Calu3 (cell line): ENCODE measurements at places on chromosomes 2 and 18.

DNA sequence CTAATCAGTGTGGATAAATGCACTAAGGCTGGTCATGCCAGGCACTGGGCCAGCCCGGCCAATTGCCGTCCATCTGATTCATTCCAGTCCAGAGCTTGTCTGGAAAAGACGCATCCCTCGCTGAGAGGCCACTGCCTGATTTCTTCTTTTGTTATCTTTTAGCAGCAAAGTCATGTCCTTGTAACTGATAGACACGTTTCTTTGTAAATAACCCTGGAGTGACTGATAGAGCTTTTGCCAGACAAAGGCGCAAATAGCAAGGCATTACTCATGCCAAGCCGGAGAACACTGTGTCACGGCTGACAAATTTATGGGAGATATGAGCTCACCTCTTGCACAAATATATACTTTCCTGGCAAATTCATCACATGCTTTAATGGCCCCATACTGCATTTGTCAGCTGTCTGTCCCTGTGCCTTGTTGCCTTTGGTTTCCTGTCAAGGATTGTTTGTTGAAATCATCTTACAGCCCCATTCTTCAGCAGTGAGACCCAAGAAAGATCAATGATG, 164.4 kb downstream of the ETAA1 start:
- DNase-seq, result peak; percentile 61

GRCh38 chr2:107001964-107002696, 116.2 kb upstream of the ST6GAL2 start:
- DNase-seq, result no peak

DNA sequence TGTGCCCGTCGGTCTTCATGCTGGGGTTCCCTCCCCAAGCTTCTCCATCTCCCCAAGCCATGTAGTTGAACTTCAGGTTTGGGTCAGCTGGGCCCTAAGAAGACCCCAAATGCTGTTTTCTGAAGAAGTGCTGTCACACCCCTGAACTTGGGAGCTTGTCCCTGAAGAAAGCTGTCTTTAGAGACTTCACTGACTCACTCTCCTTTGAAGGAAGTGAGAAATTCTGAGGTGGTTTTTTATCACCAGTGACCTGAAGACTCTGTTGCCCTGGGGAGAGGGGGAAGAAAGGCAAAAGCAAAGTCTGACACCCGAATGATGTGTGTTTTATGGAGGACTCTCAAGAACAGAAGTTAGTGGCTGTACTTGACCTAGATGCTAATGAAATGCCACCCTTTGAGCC, 83.6 kb upstream of the BCL2L11 start:
- no peak for DNase-seq

DNA sequence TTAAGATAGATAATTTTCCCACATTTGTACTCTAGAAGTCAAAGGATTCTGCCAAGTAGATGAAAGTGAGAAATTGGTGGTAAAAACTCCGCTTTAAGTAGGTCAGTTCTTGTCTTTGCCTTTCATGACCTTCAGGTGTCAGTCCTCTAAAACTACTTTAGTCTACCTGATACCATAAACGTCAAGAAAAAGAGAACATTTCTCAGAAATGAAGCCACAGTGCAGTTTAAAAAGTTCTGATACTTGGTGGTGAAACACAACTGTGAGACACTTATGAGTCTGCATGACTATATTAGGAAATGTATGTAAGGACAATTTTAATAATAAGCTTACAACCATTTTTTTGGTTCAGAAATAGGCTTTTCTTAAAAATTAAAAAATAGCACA, 583.3 kb downstream of the SATB2 start:
- DNase-seq, result no peak

DNA sequence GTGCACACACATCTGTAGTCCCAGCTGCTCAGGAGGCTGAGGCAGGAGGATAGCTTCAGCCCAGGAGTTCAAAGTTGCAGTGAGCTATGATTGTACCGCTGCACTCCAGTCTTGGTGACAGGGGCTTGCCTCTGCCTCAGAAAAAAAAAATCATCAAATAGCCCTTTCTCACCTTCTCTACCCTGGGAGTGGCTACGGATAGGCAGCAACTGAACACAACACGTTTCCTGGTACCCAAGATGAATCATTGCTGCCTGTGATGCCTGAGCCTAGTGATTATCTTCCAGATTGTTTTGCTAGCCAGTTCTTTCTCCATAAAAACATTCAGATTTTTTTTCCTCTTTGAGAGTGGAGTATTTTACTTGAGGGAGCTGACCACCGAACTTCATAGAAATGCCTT, 13.5 kb downstream of the INPP4A start:
- DNase-seq, result no peak

DNA sequence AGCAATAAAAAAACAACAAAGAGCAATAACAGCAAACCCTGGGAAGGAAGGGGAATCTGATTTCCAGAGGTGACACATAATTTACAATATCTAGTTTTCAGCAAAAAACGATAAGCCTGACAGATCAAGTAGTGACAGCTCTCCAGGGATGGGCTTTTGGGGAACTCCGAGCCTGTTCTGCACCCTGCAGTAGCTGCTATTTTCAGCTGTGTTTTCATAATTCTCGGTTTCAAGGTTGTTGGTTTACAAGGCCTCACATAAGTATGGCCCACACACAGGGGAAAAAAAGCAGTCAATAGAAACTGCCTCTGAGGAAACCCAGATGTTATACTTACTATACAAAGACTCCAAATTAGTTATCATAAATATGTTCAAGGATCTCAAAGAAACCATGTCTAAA, 67.7 kb upstream of the CTLA4 start:
- no peak for DNase-seq

GRCh38 chr2:73117441-73117840, 4.7 kb upstream of the RAB11FIP5 start:
- no peak for DNase-seq

GRCh38 chr2:150041722-150042425, 445.6 kb downstream of the RND3 start:
- DNase-seq, result no peak

GRCh38 chr2:81276595-81276994, 972.0 kb upstream of the LRRTM1 start:
- DNase-seq, result no peak

GRCh38 chr2:105609746-105610402, 134.8 kb upstream of the NCK2 start:
- DNase-seq, result no peak

- peak; percentile 56 for DNase-seq
Measured at GRCh38 chr2:172086241-172087206, 1.2 kb downstream of the DLX1 start.

DNA sequence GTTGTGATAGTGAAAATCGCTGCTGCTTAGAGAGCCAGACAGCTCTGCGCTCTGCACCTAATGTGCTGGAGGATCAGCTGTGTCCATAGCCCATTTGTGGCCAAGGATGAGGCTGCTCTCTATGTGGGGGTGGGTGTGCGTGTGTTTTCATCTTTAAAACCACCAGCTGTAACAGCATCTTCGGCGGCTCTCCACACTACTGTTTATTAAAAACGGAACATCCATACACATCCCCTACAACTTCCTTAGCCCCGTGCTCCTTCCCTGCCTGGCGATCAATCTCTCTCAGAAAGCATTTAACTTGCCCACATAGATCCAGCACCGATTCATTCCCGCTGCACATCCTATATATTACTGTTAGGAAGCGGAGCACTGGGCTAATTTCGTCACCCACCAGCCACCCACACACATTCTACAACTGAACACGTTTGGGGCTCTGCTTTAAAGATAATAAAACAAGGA, 1.6 kb downstream of the CELF4 start:
- DNase-seq, result no peak

- no peak for DNase-seq
Measured at GRCh38 chr2:160934263-160934662, 226.0 kb upstream of the TANK start.

- DNase-seq, result no peak
Measured at GRCh38 chr2:8646731-8647461, 35.0 kb upstream of the ID2 start.

DNA sequence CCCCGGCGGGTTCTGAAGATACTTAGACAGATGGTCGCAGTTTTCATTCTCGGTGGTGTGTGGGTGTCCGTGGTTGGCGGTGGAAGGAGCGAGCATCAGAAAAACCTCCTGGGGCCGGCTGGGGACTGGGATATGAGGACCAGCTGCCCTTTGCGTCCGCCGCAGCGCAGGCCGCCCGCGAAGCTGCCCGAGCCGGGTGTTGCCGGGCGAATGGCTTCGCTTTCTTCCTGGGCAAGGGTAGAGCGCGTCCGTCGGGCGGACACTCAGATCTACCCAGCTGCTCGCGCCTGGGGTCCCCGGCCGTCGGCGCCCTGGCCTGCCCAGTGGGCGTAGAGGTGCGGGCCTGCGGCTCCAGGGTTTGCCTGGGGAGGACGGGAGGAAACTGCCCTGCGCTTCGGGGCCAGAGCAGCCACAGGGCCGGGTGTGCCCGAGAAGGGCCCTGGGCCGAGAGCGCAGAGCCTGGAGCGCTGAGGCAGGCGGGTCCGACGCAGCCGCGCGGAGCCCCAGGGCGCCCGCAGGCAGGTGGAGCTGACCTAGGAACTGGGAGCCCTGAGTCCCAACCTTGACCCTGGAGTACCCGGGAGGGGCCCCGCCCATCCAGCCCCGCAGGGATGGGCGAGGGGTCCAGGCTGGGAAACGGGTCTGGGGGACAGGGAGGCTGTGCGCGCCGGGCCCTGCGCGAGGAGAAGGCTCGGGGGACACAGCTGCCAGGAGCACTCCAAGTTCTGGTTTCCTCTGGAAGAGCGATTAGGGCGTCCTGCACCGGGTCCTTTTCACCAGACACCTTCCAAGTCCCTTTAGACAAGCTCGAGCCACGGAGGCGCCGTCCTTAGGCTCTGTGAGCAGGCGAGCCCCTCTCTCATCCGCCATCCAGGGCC, 1.3 kb downstream of the TWIST2 start:
- no peak for DNase-seq

GRCh38 chr2:69166812-69167468, 154.0 kb downstream of the ANTXR1 start:
- no peak for DNase-seq

GRCh38 chr18:76410660-76411417, 84.2 kb downstream of the ZNF516 start:
- DNase-seq, result no peak

GRCh38 chr2:122707224-122707824, 951.9 kb downstream of the TSN start:
- no peak for DNase-seq

DNA sequence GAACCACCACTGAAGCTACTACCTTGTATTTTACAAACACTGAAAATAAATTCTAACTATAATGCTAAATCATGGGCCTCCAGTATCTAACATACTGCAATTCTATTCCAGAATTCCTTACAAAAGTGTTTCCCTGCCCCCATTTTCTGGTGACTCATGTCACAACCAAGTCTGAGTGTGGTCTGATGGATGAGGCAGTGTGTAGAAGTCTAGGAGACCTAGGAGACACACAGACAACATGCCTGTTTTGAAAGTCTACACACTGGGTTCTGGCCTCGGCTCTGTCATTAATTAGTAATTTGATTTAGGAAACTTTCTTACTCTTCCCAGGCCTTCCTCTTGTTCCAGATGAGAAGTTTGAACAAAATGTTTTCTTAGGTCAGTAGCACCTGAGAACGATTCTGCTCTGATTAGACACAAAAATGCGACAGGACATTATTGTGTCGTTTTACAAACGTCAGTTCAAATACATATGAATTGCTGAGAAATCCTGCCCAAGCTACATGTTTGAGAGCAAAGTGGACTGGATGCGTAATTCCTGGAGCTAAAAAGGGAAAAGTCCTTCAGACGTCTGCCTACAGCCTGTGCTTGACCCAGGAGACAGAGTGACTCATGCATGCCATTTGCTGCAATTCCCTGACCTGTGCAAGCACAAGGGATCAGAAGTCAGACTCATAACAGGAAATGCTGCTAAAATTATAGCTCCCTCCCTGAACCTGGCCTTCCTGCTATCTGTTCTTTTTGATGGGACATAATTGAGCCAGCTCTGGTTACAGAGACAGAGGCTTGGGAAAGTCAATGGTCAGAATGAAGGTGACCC, 494.4 kb downstream of the SOX11 start:
- DNase-seq, result peak; percentile 50

DNA sequence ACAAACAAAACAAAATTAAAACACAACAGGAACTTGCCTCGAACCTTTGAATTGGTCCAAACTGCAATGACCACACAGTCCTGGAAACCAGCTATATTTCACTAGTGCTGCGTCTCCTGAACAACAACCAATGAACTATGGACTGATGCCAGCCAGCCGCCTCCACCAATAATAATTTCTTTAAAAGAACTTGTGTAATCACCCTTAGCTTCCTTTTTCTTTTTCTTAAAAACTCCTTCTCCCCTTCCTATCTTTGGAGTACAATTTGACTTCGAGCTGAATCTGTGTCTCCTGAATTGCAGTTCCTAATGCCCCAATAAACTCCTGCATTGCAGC, 1.6 kb upstream of the CXXC1 start:
- DNase-seq, result no peak

DNA sequence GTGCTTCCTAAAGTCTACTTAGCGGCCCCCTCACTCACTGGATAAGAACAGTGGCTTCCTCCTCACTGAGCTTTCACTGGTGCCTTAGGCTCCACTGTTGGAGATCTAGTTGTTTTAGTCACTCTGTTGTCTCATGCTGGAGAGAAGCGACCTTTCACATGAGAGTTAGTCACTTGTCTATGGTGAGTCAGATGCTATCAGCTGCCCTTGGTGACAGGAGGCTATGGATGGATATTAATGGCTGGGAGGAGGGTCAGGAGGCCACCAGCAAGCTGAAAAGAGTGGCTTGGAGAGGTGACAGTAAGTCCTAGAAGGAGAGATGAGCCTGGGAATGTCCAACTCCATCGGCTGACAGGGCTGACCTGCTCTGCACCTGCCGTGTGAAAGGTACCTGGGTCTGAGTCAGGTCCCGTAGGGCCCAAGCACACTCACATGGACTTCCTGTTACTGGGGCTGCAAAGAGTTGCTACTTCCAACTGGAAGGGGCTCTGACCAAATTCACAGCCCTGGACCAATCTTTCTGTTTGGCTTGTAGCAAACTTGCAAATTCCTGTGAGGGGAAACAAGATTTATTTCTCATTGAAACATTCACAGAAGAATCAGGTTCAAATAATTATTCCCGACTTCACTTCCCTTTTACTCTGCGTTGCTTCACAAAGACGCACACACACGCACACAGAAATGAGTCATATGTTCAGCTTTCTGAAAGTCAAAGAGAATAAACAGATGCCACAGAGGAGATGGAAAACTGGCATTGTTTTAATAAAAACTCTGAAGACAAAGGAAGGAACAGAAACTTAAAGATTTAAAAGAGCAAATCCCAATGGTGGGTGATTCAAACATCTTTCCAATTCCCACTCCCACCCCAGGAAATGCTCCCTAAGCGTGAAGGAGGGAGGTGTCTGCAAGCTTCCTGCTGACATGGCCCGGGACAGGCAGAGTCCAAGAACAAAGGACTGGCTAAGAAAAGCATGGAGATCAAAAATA, 203.5 kb upstream of the TWIST2 start:
- DNase-seq, result peak; percentile 16

- DNase-seq, result no peak
Measured at GRCh38 chr18:42614619-42615293, 500.7 kb downstream of the RIT2 start.

DNA sequence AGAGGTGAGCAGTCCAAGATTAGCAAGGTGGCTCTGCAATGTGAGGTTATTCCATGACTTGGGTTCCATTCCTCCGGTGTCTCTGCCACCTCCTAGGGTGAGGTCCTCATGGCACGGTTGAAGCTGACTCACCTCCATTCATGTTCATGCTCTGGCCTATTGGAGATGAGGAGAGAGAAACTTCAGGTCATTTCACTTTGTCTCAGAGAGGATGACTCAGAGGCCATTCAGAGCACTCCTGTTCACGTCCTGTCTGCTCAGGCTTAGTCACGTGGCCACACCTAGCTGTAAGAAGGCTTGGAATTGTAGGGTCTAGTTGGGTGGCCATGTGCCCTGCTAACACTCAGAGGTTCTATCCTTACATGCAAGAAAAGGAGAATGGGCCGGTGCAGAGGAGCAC, 67.5 kb upstream of the MBOAT2 start:
- peak; percentile 64 for DNase-seq

GRCh38 chr2:6937157-6937556, 19.9 kb downstream of the RNF144A start:
- DNase-seq, result no peak
